ENCODE measurements at places on chromosomes 11 and 22.

DNA sequence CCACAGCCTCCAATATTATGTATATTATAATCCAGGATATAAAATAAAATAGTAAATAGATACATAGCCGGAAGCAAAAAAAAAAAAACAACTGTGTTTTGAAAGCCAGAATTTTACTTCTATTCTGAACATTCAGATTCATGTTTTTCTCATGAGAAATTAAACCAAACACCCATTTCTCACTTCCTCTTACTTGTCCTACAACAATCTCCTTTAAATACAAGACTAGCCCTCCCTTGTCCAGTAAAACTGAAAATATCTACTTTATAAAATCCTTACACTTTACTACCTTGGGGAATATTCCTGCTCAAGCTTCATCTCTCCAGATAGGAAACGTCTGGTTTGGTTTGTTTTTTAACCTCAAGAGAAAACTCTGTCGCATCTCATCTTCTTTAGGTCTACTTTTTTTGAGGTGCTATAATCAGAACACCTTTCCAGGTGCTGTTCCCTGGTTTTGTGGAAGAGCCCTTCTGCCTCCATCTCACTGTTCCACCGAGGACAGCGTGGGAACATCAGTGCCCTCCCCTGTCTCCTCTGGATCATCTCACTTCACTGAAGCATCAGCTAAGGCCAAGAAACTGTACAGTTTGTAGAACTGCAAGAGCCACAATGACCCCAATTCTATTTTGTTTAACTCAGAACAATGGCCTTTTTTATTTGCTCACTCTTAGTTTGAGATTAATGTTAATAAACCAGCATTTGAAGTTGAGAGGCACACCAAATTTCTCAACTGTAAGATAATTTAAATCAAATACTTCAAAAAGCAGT lies 82.0 kb upstream of the ARHGAP32 start:
- DNase-seq = no peak

GRCh38 chr11:45385423-45385822 lies 99.3 kb upstream of the SYT13 start:
- DNase-seq = no peak

DNA sequence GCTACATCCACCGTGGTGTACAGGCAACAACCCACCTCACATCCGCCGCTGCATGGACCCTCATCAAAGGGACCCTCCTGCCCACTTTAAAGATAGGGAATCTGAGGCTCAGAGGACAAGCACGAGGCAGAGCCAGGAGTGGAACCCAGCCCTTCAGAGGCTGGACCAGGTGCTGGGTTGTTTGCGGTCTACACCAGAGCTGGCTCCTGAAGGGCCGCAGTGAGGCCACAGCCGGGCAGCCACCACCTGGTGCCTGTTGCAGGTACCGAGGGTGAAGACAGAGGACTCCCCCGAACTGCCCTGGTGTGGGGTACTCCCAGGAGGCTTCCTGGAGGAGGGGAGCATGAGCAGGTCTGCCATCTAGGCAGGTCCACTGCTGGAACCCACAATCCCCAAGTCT lies 78.8 kb downstream of the DHCR7 start:
- DNase-seq = no peak

GRCh38 chr11:36374726-36375125 lies 78.6 kb downstream of the PRR5L start:
- DNase-seq = no peak

GRCh38 chr11:9759519-9760192 lies 95.8 kb downstream of the SWAP70 start:
- DNase-seq = peak; percentile 85

GRCh38 chr22:46631113-46631512 lies 10.9 kb downstream of the GRAMD4 start:
- DNase-seq = no peak

DNA sequence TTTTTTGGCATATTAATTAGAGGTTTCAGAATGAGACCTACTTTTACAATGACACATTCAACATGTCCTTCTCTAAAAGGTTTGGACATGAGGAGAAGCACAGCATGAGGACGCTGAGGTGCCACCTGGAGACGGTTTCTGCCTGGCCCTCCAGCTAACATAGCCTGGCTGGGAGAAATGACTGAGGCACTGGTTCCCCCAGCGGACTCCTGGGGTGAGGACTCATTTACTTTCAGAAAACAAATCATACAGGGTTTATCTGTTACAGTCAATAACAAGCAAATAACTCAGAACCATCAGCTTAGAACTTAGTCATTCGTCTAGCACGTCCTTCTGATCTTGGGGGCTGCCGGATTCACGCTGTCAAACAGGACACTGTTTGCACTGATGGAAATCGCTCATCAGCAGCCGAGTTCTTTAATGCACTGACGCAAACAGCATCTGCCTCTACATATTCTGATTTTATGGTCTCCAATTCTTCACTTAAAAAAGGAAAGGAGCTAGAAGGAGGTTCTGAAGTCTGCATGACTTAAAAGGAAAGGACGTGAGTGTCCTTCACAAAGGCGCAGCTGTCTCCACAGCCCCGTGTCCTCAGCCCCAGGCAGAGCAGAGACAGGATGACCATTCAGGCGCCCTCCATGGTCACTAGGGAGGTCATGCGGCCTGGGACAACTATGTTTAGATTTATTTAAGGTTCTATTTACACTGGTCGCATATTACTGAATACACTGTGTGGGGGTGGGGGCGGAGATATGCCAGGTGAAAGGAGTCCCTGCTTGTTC lies 44.2 kb downstream of the CERK start:
- no peak for DNase-seq

- DNase-seq = no peak
Measured at GRCh38 chr11:76788661-76789442, 5.7 kb downstream of the TSKU start.

GRCh38 chr11:112178936-112179335 lies 3.6 kb downstream of the BCO2 start:
- no peak for DNase-seq

DNA sequence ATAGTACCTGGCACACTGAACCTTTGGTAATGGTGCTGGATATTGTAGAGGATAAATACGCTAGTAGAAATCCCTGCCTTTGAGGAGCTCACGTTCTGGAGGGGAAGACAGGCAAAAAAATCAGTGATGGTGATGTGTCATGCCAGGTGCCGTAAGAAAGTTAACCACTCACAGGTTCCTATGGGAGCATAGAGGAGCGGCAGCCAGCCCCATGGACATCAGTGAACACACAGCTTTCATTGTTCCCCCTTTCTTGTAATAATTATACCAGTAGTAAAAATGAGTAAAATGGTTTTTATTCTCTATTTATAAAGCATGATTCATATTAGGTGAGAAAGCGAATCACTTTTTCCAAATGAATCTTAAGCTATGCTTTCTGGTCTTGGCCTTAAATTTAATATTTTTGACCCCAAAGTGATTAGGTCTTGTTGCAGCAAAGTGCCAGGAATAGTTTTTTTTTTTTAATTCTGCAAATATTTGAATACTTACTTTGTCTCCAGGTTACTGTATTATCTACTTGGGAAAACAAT lies 57.9 kb downstream of the UVRAG start:
- DNase-seq = no peak

DNA sequence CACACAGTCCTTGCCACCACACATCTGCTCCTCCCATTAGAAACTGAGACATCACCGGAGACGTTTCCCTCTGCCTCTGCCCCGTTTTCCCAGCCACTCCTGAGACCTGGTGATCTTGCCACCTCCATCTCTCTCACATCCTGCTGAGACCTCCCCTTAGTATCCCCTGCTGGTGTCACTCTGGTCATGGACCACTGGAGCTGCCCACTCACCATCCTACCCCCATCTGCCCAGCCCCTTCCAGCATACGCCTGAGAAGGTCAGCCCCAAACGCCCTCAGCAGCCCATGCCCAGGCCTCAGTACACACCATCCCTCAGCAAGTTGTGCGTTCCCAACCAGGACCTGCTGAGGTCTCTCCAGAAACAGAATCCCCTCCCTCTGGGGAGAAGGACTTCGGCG lies 64.3 kb downstream of the SHANK2 start:
- DNase-seq = no peak

DNA sequence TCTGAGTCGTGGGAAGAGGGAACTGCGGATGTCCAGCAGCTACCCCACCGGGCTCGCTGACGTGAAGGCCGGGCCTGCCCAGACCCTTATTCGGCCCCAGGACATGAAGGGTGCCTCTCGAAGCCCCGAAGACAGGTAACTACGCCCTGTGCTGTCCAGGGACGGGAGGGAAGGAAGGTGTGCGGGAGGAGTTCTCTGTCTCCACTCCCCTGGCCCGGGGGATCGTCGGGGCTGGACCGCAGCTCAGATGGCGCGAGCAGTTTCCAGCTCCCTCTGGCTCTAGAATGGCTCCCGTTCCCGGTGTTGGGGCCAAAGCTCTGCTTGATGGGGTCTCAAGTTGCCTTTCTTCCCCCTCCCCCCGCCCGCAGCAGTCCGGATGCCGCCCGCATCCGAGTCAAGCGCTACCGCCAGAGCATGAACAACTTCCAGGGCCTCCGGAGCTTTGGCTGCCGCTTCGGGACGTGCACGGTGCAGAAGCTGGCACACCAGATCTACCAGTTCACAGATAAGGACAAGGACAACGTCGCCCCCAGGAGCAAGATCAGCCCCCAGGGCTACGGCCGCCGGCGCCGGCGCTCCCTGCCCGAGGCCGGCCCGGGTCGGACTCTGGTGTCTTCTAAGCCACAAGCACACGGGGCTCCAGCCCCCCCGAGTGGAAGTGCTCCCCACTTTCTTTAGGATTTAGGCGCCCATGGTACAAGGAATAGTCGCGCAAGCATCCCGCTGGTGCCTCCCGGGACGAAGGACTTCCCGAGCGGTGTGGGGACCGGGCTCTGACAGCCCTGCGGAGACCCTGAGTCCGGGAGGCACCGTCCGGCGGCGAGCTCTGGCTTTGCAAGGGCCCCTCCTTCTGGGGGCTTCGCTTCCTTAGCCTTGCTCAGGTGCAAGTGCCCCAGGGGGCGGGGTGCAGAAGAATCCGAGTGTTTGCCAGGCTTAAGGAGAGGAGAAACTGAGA lies 1.4 kb downstream of the ADM start:
- DNase-seq = no peak

- no peak for DNase-seq
Measured at GRCh38 chr22:49323751-49324415, 503.8 kb downstream of the BRD1 start.

- no peak for DNase-seq
Measured at GRCh38 chr11:72962084-72962483, 147.9 kb downstream of the ATG16L2 start.

DNA sequence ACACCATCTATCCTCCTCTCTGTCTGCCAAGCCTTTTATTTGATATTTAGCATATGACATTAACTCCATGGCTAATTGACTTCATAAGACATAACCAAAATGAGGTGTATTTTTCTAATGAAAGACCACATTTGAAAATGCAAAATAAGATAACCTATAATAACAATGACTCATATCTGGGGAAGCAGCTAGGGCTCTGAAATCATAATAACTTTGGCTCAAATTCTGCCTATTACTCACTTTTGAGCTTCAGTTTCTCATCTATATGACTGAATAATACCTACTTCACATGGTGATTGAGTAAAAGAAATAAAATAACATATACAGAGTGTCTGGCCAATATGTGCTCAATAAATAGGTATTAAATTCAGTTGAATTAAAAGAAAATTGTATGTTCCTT lies 1419.8 kb upstream of the TENM4 start:
- no peak for DNase-seq

GRCh38 chr11:46112961-46113607 lies 8.2 kb downstream of the PHF21A start:
- peak; percentile 56 for DNase-seq

DNA sequence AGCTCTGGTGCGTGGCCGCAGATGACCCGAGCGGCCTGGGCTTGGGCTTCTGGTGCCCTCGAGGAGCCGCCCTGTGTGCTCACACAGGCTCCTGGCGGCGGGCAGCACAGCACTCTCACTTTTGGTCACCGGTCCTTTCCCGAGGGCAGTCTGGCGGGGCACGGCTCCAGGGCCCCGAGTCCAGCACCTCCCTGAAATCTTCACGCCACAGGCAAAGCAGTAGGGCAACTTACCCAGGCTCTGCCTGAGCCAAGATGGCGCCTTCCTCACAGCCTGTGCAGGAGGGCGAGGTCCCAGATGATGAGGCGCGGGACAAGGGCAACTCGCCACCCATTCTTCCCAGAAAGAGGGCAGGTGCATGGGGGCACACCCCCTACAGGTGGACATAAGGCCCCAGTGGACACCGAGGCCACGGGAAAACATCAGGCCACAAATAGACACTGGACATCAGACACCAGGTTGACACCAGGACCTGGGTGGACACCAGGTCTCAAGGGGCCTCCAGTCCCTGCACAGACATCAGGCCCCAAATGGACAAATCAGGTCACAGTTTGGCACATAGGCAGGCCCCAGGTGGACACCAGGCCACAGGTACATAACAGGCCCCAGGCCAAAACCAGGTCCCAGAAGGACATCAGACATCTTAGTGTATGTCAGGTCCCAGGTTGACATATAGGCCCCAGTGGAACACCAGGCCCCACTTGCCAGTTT lies 57.6 kb upstream of the SEPTIN5 start:
- DNase-seq = no peak

GRCh38 chr11:26702406-26702805 lies 19.5 kb downstream of the SLC5A12 start:
- no peak for DNase-seq

- no peak for DNase-seq
Measured at GRCh38 chr11:27907530-27907929, 200.4 kb downstream of the KIF18A start.

- DNase-seq = no peak
Measured at GRCh38 chr11:120785576-120785975, 238.3 kb upstream of the TBCEL start.

- DNase-seq = no peak
Measured at GRCh38 chr11:65953471-65953870, 8.1 kb upstream of the SART1 start.

GRCh38 chr11:86274503-86274902 lies 27.5 kb upstream of the HIKESHI start:
- DNase-seq = no peak

- no peak for DNase-seq
Measured at GRCh38 chr11:92626624-92627023, 342.8 kb upstream of the MTNR1B start.

- DNase-seq = no peak
Measured at GRCh38 chr11:76049511-76049910, 156.8 kb downstream of the WNT11 start.

GRCh38 chr11:61761440-61762222 lies 9.2 kb downstream of the MYRF start:
- no peak for DNase-seq

- peak; percentile 35 for DNase-seq
Measured at GRCh38 chr11:47185305-47186075, 744 bp downstream of the PACSIN3 start.

GRCh38 chr11:66007201-66007634 lies 4.6 kb upstream of the CST6 start:
- no peak for DNase-seq

Measured in NCI-H1417 (cell line).